ENCODE measurements at places on chromosomes 11 and 22.

DNA sequence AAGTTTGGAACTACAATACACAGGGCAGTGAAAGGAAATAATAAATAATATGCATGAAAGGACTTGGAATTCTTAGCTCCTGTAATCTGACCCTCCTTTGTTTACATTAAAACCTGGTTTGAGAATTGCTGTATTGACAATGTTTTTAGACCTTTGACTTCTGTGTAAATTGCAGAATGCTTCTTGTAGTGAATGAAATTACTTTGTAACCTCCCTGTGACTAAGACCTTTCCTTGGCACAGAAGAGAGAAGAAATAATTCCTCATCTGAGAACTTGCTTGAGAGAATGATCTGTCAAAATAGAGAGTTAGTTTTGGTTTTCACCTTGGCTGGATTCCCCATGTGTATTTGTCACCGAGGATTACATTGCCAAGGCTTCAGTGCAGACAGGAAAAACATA is 640.0 kb upstream of the ANO5 start:
- DNase-seq: no peak

- no peak for DNase-seq
These were observed 147.5 kb downstream of the ELP4 start for GRCh38 chr11:31657091-31657490.

- DNase-seq: peak; percentile 47
These were observed 50.0 kb upstream of the POU2AF1 start for GRCh38 chr11:111429066-111429506.

GRCh38 chr22:28379951-28380350 is 299.7 kb downstream of the TTC28 start:
- no peak for DNase-seq

GRCh38 chr22:28051091-28051786 is 132.2 kb upstream of the PITPNB start:
- no peak for DNase-seq

GRCh38 chr11:60801194-60801593 is 16.1 kb downstream of the MS4A10 start:
- no peak for DNase-seq

GRCh38 chr11:19646921-19647320 is 65.7 kb upstream of the NAV2 start:
- DNase-seq: peak; percentile 92

DNA sequence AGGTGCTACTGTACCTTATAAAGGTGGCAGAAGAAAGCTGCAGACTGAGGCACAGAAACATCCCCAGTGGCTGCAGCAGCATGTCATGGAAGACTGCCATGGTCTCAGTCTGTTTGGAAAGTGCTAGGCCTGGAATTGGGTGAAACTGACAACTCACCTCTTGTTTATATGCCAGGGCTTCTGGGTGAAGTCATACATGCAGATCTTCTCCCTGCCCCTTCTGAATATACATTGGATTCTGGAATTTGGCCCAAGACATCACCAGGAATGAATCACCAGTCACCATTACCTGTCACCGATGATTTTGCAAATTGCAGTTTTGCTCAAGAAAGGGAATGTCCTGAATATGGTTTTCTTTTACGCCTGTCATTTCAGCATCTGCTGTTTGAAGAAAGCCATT is at the start of gene PLET1:
TSS of gene PLET1 (minus strand) at position 371 of the 400 bp plus-strand sequence. CDS start at position 100, 271 bp downstream.
- no peak for DNase-seq

DNA sequence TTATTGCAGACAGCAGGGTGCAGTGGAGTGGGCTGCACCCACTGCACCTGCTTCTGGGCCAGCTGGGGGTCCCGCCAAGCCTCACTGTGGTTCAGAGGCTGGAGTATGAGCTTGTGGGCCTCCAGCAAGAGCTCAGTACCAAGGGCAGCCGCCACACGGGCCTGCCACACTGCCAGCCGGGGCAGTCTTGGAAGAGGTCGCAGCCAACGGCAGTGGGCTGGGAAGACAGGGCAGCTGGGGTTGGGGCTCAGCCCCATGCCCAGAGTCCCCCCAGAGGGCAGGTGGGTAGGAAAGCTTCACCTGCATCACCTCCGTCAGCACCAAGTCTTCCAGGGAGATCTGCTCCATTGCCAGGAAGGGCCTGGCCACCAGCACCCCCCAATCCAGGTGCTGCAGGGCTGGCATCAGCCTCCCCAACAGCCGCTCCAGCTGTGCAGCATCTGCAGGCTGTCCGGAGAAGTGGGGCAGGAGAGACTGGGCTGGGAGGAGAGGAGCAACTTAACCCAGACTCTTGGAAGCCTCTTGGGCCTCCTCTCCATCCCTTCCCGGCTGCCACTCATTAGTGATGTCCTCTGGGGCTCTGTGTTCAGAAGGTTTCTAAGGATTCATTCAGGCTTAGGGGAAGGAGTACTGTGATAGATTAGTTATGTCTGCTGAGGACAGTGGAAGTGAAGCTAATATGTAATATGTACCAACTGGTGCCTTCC is 1.1 kb upstream of the GSTT4 start:
- DNase-seq: no peak

DNA sequence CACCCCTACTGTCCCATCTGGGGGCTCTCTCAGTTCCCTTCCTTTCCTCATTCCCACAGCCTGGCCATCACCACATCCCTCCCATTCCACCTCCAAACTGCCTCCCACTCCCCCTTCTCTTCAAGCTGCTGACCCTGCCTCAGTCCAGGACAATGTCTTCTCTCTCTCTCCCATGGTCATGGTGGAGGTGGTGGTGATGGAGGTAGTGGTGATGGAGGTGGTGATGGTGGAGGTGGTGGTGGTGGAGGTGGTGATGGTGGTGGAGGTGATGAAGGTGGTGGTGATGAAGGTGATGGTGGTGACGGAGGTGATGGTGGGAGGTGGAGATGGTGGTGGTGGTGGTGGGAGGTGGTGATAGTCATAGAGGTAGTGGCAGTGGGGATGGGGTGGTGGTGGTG is 87.0 kb downstream of the MPPED1 start:
- no peak for DNase-seq

GRCh38 chr11:65243797-65244196 is 18.0 kb upstream of the POLA2 start:
- no peak for DNase-seq

Data from stromal cell of bone marrow (primary cell).